ENCODE measurements at places on chromosomes 16 and 17.

DNA sequence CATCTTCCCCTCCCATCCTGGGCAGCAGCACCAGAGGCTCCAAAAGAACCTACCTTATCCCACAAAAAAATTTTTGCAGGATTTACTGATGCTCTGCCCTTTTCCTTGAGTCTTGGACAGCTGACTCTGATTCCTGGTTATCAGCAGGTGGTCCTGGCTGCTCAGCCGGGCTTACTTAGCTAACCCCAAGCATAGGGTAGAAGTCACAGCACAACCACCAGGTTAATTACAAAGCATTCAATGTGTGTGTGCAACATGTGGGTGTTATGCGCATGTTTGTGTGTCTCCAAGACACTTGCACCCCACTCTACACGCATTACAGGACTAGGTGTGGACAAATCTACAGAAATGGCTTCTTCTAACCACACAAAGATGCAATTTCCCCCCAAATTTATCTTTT is 36.3 kb downstream of the PECAM1 start:
- no peak for DNase-seq

DNA sequence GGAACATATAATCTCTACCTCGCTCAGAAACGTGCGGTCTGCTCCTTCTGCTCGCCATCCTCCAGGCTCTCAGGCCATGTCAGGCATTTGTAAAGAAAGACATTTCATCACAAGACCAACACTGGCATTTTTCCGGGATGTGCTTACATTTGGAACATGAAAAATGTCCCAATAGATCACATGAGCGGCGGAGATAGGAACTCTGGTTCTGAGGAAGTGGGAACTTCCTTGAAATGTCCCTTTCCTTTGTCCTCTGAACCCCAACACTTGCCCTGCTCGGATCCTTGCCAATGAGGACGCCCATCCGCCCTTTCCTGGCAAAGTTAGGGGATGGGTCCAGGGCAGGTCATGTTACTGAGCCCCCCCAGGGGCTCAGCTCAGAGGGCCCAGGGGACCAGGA is 130.5 kb downstream of the MAF start:
- no peak for DNase-seq

DNA sequence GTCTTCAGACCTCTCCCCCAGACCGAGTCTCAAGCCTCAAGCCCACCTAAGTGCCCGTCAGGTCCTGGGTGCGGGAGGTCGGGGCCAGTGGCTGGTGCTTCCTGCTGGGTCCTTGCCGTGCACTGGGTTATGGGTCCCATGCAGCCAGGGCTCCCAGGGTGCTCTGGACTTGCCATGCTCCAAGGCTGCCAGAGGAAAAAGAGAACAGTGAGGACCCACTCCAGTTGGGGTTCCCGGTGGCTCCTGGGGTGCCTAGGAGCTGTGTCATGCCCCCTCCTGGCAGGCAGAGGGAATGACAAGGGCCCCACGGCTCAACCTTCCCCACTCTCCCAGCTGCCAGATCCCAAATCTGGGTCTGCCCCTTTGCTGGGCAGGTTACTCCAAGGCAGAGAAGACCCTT is 3.8 kb downstream of the SNX20 start:
- peak; percentile 49 for DNase-seq

GRCh38 chr17:72407336-72407909 is 286.6 kb downstream of the SOX9 start:
- no peak for DNase-seq

GRCh38 chr17:15392326-15392741 is 50.9 kb upstream of the TEKT3 start:
- no peak for DNase-seq

GRCh38 chr17:32609085-32609484 is 122.3 kb downstream of the CDK5R1 start:
- DNase-seq, result peak; percentile 88

GRCh38 chr16:79037521-79038373 is 562.8 kb downstream of the MAF start:
- no peak for DNase-seq

DNA sequence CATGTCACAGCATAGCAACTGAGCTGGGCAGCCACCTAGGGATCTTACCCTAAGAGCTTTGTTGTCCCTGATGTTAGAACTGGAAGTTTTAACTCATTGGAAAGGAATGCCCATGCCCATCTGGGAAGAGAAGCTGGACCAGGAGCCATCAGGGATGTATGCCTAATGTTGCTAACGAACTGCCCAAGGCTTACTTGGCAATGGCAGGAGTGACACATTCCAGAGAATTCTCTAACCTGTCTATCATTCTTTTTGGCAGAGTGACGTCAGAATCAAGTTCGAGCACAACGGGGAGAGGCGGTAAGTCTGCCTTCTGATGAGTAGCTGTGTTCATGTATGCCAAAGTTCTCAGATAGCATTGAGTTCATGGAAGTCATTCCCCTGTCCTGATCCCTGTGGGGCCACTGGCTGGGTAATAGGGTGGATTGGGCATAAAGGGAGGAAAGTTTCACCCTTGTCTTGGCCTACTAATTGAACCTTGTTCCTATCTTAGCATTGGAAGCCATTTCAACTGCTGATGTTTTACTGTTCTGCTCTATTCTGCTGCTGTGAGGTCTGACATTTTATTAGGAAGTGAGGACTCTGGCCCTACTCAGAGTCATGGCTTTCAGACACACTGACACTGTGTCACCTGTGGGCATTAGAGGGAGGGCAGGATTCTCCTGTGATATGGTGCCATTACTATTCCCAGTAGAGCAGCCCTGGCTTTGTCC is 23.7 kb downstream of the MAP3K3 start:
- DNase-seq, result no peak

- no peak for DNase-seq
Observed at GRCh38 chr16:78635807-78636206, 536.4 kb downstream of the WWOX start.

DNA sequence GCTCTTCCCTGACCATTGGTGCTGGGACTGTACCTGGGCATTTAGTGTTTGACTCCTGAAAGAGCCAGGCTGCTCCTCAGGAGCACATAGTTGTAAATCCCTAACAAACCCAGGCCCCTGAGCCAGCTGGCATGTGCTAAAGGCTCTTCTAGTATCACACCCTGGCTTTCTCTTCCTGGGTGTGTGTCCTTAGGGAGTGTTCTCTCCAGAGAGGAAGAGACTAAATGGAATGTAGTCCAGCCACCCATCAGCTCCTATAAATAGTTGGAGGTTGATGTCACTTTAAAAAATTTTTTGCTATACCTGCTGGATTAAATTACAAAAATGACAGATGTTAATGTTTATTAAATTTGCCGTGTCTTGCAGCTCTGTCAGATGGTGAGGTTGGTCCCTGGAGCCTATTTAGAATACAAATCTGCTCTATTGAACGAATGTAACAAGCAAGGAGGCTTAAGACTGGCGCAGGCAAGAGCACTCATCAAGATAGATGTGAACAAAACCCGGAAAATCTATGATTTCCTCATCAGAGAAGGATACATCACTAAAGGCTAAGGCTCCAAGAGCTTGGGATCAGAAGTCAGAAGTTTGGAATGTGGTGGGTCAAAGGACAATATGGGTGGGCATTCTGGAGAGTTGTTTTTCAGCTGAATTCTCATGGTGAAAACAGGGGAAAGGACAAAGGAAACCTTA is 13.1 kb upstream of the DUSP14 start:
- no peak for DNase-seq
